ENCODE measurements at places on chromosomes 2 and 18. TPM values are rescaled to one million over a fixed set of nuclear protein-coding genes. Genes with fewer than 3 reads are reported as not detected.

STPG4 gene
- total RNA-seq: not detected

DNA sequence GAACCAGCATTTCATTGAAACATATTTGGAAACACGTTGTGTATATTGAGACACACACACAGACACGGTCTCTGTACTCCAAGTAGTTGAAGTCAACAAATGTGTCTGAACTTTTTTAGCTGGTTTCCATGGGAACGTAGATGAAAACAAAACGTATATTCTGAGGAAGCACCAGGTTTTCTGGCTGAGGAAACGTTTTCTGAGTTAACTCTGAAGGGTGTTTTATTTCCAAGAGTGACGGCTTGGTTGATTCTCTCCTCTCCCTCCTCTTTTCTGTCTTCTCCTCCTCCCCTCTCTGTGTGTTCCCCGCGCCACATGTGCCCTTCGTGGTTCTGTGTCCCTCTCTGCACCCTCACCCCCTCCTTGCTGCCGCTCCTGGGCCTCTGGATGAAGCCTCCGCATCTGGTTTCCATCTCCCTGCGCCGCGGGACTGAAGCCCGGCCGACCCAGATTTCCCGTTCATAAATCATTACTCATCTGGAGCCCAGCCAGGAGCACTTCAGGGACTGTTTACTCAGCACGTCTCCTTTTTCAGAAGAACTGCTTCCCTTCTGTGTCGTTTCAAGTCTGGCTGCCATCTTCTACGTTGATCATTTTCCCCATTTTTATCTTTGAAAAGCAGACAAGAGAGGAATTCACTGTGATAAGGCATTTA lies 122.7 kb downstream of the COL6A3 start:
- DNase-seq: peak; percentile 98

GRCh38 chr2:218863021-218863520 lies 3.5 kb downstream of the WNT6 start:
- DNase-seq: no peak

DNA sequence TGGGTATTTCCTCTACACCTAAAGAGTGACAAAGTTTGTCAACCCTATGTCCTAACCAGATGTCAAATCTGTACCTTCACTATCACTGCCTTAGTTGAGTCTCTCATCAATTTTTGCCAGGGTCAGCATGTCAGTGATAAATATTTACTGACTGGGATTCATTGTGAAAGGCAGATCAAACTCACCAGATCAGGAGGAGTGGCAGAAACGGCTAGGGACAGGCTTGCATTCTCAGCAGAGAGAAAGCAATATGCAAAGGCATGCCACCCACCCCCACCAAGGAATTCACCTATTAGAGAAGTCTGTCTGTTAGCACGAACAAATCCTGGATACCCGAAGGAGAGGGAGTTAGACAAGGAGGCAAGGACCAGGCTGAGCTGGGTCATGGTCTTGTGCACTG lies 62.6 kb downstream of the PTPN2 start:
- DNase-seq: no peak

DNA sequence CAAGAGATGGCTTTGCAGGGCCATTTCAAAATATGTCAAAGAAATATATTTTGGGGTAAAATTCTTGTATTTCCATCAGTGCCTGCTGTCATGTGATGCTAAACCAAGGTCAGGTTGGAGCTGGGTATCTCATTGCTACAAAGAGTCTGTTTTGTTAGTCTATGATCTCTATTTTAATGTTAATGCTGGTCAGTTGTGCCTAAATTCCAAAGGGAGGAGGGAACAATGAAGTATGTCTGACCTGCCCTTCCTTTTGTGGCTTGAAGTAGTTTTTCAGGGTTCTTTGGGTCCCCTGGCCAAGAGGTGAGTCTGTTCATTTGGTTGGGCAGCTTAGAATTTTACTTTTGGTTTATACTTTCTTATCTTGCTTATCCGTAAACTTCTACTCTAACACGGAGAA lies 61.6 kb upstream of the DYNAP start:
- no peak for DNase-seq
